Subcutaneous preadipocyte (primary cell): ENCODE measurements at places on chromosomes 5 and 9. TPM values are rescaled to one million over a fixed set of nuclear protein-coding genes. Genes with fewer than 3 reads are reported as not detected.

GMCL2 gene
- not detected in 2 replicates for total RNA-seq

SLC36A2 gene
- total RNA-seq: not detected in 2 replicates

PRELID2 gene
- total RNA-seq: 8.8 and 18.4 TPM in 2 replicates

TMOD1 gene
- total RNA-seq: under 0.01 and 0.37 TPM in 2 replicates

HEMGN gene
- not detected in 2 replicates for total RNA-seq

SCGB3A2 gene
- total RNA-seq: not detected in 2 replicates

PCDHA10 gene
- under 0.01 TPM in 2 replicates for total RNA-seq

ARL15 gene
- 14.7 and 22.1 TPM in 2 replicates for total RNA-seq
